NCI-H69 (cell line): ENCODE measurements at places on chromosomes 11 and 22.

- peak; percentile 65 for DNase-seq
These were observed 734 bp downstream of the SNU13 start for GRCh38 chr22:41687901-41688364.

- peak; percentile 25 for DNase-seq
These were observed 86.1 kb upstream of the ZBED5 start for GRCh38 chr11:10943968-10944367.

GRCh38 chr11:124923296-124923695 is 4.2 kb downstream of the HEPN1 start:
- no peak for DNase-seq

- peak; percentile 43 for DNase-seq
These were observed 619 bp downstream of the LRRC75B start for GRCh38 chr22:24592058-24592850.

GRCh38 chr11:6596239-6596877 is 7.1 kb downstream of the RRP8 start:
- DNase-seq, result peak; percentile 15

DNA sequence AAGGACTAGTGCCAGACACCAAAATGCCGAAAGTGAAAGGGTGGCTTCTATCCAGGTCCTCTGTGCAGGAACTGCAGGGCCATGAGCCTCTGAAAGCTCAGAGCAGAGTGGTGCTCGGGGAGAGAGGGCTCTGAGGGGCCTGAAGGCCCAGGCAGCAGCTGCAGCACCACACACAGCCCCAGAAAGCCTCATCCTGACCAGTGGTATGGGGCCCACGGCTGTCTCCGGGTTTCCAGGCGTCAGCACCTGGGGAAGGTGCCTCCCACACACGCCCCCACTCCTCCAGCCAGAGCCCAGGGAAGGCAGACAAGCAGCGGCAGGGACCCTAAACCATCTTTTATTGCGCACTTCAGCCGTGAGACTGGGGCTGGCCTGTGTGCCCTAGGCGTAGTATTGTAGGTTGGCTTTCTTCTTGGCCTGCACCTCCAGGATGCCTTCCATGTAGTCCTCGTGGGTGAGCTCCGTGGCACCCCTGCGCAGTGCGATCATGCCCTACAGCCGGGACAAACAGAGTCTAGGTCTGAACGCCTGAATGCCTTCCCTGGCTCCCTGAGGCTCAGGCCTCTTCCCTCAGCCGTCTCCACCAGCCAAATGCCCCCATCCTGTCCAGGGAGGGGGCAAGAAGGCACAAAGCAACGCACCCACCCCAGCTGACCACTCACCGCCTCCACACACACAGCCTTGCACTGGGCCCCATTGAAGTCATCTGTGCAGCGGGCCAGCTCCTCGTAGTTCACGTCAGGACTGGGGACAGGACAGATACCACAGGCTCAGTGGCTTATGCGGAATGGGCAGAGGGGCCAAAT is 7.6 kb downstream of the PSMC3 start:
- no peak for DNase-seq

- DNase-seq, result no peak
These were observed 6.8 kb downstream of the BET1L start for GRCh38 chr11:200224-201003.

DNA sequence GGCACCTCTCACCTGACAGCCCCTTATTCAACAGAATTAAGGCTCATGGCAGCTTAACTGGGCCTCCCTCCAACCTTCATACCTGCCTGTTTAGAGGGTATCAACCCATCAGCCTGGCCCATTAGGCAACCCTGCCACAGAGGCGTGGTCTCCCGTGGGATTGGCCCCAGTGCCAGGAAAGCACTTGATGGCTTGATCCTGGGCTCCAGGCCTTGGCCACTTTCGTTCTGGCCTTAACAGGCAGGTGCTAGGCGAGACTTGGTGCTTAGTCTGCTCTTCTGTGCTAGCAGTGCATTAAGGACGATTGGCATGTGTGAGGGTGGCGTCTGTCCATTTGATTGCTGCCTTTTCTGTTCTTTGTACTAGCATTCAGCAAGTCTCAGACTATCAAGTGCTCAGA is 75.2 kb downstream of the CABIN1 start:
- DNase-seq, result no peak

DNA sequence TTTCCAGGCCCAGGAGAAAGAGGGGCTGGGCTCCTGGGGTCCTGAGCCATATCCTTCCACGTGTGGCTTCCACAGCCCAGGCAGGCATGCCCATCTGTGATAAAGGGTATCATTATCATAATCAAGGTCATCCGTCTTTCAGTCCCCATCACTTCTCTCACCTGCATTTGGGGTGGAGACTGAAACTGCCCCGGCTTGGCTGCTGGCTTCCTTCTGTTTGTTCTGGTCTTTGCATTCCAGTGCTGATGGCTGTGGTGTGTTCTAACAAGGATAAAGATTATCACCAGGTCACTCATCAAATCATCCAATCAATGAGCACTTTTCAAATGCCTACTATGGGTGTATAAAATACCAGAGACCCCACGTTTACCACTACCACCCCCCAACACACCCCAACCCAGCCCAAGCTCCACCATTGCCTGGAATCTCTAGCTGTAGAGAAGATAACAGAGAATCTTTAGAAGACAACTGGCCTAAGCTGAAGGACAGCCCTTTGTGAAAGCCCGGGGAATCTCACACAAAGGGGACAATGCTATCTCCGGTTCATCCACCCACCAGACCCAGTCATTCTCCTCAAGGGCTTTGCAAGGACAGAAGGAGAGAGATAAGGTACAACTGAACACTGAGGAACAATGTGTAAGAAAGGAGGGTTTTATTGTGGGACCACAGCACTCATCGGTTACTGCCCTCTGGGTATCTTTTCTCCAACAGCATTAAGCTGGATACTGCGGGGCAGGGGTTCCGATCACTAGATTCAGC is 54.9 kb downstream of the AHNAK start:
- DNase-seq, result no peak

DNA sequence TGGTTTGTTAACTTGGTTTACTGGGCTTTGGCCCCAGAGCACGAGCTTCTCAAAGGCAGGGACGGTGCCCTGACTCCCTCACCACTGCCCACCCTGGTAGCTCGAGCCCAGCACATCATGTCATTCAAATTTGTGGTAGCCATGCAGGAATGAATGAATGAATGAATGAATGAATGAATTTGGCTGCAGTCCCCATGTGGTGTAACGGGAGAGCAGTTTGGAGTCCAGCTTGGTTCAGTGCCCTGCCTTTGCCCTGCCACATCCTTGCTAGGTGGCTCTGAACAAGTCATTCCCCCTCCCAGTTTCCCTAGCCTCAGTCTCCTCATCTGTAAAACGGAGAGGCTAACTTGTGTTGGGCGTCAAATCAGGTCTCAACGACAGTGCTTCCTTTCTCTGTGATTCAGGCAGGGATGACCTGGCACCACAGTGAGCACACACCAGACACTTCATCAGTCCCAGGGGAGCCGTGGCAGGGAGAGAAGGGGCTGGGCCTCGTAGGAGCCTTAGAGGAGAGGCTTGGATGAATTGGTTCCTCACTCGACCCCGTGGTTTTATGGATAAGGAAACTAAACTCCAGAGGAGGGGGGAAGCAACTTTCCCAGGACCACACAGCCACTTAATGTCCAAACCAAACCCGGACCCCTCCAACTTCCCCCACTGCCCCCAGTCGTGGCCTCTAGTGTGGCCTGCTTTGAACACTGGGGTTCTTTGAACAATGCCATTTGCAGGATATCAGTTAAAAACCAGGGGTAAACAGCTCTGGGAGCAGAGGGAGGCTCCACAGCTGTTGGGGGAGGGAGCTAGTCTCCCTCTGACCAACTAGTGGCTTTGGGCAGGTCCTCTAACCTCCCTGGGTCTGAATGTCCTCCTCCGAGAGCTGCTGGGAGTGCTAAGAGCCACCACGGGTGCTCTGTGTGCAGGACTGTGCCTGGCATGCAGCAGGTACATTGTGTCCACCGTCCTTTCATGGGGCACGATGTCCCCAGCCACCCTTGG is 86.2 kb downstream of the CACNA1I start:
- DNase-seq, result no peak

GRCh38 chr11:68398995-68399851 is 61.3 kb upstream of the PPP6R3 start:
- DNase-seq, result no peak

- DNase-seq, result no peak
These were observed 187.8 kb upstream of the DDI1 start for GRCh38 chr11:103848686-103849085.

- peak; percentile 10 for DNase-seq
These were observed 35.0 kb downstream of the TIMP3 start for GRCh38 chr22:32836280-32837123.
